ENCODE measurements at places on chromosomes 7 and 10.
A peak's percentile ranks its signal among the peaks of the same experiment; 100 is the strongest.

GRCh38 chr10:8379906-8380832, 325.7 kb downstream of the GATA3 start:
- no peak for DNase-seq

- peak; percentile 13 for DNase-seq
Measured at GRCh38 chr7:65379318-65379717, 5.7 kb downstream of the ZNF92 start.

GRCh38 chr7:47195641-47196040, 386.3 kb downstream of the TNS3 start:
- no peak for DNase-seq

GRCh38 chr7:93920496-93921182, 896 bp upstream of the GNG11 start:
- DNase-seq: no peak

- DNase-seq: no peak
Measured at GRCh38 chr10:128866551-128866950, 600.5 kb upstream of the MGMT start.

- no peak for DNase-seq
Measured at GRCh38 chr10:58347967-58348366, 13.2 kb downstream of the UBE2D1 start.

DNA sequence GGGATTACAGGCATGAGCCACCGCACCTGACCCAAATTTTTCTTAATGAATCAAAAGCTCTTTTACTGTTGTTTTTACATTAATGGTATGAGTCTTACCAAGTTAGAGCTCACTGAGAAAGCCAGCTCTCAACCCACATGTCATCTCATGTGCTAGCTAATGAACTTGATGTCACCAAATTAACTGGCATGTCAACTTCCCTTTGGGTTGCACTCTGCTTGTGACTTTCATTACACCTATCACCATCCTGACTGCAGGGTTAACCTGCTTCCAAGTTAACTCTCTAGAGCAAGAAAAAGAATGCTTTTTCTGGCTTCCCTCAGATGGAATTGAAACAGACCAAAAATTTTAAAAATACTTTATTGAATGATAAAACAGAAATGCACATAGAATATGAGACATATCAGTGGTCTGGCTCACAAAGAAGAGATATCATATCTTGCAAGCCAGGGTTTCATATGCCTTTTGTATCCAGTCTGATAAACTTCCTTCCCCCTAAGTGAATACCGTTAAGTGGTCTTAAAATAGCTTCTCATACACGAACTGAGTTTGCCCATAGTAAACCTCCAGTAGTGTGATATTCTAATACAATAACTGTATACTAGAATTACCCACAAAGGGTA, 42.9 kb upstream of the TRIM24 start:
- DNase-seq: no peak

- DNase-seq: no peak
Measured at GRCh38 chr7:44323381-44324203, 1.8 kb downstream of the CAMK2B start.

DNA sequence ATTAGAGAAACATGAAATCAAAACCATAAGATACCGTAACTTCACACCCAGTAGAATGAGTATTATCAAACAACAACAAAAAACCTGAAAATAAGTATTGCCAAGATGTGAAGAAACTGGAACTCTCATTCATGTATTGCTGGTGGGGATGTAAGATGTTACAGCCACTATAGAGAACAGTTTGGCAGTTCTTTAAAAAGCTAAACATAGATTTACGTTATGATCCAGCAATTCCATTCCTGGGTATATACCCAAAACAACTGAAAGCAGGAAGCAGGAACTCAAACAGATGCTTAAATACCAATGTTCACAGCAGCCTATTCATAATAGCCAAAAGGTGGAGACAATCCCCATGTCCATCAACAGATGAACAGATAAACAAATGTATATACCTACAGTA, 72.5 kb downstream of the NT5C2 start:
- DNase-seq: no peak

DNA sequence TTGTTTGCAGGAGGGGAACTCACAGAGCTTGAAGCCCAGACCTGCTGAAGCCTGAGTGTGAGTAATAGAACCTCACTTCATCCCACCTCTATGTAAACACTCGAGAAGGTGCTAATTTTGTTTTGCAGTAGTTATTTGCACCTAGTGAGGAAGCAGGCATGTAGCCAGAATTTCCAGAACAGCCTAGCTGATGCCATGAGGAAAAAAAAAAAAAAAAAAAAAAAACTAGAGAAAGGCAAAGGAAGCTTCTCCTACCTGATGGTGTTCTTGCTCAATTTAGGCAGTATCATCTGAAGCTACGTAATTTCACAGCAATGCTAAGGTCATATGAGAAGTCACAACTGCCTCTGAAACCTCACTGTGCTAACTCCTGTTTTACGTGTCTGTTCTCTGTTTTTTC, 13.6 kb upstream of the GPR37 start:
- DNase-seq: no peak

DNA sequence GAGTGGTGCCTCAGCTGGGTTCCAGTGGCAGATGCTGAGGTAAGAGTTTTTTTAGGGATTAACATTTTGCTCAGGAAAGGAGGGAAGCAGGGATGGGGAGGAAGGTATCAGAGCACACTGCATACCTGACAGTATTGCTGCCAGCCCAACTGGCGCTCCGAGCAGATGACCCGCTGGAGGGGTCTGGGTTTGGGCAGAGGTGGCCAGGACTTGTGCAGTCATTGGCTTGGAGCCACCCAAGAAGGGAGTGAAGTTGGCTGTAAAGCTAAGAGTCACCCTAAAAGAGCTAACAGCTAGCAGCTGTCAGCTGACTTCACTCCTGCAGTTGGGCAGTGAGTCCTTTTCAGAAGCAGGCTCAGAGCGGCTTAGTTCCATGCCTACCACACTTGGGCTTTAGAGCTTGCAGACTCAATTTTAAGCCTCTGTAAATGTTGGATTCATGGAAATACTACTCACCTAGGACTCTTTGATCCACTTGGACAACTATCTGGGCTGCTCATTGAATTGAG, 5.8 kb upstream of the ARHGAP22 start:
- DNase-seq: no peak

- no peak for DNase-seq
Measured at GRCh38 chr7:157565201-157565626, 228.4 kb downstream of the DNAJB6 start.

DNA sequence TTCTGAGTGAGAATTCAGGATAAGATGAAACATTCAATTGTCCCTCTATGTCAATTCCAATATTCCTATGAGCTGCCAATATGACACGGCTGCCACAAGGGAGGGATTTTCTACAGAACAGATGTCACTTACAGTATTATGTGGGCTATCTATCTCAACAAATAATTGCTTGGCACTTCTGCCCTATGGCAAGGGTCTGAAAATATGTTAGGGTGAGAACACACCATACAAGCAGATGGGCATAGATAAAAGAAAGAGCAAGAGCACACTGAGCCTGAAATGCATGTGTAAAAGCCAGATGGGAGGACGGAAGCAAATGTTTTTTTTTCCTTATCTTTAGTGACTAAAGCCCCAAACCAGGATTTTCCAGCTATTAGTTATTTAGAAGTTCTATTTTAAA, 70.1 kb upstream of the TFEC start:
- no peak for DNase-seq

DNA sequence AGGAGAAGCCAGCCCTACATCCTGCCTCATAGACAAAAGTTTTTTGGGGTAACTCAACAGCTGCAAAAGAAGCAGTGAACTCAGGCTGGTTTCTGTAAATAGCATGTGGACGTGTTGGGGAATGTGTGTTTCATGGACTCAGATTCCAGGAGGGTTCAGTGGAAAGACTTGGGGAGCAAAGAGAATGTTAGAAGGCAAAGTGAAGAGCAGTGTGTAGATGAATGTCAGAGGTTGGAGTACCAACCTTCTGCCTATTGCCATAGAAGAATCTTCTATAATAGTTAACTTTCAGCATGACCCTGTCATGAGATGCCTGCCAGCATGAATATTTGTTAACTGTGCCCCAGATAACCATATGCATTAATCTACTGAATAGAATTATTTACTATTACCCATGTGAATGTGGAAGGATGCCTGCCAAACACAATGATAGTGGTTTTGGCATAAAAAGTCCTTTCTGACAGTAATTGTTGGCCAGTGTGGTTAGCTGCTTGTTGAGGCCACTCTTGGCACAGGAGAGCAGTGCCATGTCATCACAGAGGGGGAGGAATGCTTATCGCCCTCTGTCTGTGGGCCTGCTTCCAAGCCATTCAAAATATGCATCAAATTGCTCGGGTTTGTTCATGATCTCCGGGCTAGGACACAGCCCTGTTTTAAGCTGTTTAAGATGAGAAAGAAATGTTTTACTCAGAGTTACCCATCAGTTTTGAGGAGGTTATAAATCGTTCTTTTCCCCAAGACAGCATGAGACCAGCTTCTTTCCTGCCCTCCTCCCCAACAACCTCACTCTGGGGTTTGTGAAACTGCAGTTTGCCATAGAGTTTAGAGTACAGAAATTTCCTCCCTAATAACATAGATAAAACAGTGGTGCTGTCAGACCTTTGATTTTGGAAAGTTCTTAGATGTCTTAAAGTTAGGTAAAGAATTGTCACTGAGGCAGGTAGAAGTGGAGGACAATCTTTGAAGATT, 165.3 kb downstream of the WNT2 start:
- peak; percentile 92 for DNase-seq

GRCh38 chr10:97852840-97853405, 3.3 kb downstream of the GOLGA7B start:
- no peak for DNase-seq

DNA sequence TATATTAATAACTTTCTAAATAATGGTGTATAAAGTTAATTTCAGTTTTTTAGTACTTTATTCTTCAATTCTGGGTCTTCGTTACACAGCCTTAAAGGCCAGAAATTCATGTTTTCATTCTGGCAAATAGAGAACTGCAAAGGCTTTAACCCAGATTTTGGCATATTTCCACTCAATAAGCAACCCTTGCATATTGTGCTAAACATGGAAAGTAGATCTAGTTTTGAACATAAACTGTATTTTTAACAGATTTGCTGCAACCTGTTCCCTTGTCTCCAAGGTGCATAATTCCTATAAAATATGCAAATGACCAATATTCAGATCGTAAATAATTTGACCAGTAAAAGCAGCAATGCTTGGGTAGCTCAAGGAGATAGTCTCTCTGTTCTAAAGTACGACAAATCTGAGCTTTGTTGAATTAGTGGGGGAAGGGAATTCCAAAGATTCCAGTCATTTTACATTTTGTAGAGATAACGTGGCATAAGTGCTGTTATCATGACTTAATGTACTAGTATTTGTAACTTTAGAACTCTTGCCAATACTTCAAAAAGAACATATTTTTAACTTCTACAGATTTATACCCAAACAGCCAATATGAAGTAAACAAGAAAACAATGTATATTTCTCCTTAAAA, 46.4 kb upstream of the RSBN1L start:
- DNase-seq: no peak

DNA sequence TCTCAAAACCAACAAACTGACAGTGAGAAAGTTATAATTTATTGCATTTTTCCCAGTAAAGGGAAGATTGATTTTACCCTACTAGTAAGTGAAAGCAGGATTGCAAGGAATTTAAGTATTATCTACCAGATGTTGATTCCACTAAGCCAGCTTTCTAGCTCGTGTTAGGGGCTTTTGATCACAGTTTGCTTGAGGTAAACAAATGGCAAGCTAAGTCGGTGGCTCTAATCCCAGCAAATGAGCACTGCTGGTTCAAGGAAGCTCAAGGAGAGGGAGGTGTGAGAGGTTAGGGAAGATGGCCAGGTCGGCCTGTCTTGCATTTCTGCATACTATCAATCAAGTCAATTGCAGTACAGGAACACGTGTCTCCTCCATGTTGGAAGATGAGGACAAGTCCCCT, 448.7 kb upstream of the POM121L12 start:
- DNase-seq: no peak

GRCh38 chr10:129272866-129273650, 194.0 kb upstream of the MGMT start:
- DNase-seq: no peak

GRCh38 chr7:34236839-34237492, 331.6 kb downstream of the BMPER start:
- no peak for DNase-seq

DNA sequence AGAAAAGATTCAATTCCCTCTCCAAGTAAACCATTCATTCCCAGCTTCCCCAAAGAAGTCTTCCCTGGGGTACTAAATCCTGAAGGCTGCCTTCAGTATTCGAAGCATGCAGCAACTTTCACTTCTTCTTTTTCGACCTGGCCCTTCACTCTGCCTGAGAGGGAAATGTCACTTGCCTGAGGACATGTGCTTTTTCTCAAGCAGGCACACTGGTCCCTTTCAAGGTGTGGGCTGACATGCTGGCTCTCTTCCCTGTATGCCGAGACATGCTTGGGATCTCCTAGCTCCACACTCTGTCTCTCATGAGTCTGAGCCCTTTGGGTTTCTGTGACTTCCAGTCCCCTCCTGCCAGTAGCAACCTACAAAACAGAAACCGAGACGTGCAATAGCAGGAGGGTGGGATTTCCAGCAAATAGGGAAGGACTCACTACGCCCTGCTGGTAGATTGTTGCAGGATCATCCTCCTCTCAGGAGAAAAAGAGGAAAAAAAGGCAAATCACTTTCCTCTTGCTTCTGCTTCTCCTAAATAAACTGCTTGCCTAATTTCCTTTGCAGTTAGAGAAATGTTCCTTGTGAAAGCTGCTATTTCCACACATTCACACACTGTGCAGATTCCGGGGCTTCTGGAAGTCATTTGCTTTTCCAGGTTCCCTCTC, 33.5 kb downstream of the FIGNL1 start:
- DNase-seq: no peak

GRCh38 chr7:100212631-100213286, 7.0 kb upstream of the PVRIG start:
- DNase-seq: no peak

DNA sequence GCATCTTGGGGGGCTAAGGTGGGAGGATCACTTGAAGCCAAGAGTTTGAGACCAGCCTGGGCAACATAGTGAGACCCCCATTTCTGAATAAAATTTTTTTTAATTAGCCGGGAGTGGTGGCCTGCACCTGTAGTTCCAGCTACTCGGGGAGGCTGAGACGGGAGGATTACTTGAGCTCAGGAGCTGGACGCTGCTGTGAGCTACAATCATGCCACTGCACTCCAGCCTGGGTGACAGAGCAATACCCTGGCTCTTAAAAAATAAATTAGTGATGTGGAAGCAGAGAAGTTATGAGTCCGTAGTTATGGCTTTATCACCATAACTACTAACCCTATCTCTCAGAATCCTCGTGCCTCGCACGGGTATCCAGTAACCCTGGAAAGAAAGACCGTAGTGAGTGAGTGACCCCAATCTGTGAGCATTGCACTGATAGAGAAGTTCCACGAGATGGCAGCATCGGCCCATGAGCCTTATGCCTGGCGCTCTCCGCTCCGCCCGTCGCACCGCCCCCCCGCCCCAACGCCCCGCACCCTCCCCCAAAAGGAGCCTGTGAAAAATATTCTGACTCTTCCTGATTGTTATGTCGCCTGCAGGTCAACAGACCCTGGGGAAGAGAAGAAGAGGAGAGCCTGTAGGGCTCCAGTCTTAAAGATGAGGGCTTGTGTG, 4.9 kb upstream of the SLC29A3 start:
- DNase-seq: peak; percentile 87

DNA sequence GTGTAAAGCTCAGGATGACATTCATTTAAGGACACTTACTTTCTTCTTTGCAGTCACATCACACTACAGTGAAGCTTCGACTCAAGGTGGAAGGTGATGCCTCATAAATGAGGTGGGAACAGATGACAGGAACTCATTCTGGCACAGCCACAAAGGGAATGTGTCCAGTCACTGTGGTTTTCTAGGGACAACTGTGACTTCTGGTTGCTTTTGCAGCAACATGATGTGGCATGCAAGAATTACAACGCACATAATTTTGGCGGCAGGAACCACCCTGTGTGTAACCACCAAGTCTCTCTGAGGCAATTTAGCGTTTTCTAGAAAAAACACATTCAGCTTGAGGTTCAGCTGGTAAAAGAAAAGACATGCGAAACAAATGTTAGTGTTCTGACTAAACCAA, 32.0 kb upstream of the FERD3L start:
- DNase-seq: peak; percentile 27
